Central memory CD4-positive, alpha-beta T cell (primary cell): ENCODE measurements at places on chromosomes 3 and 15.

GRCh38 chr3:13644341-13645117 is 95.6 kb downstream of the FBLN2 start:
- no peak for DNase-seq

DNA sequence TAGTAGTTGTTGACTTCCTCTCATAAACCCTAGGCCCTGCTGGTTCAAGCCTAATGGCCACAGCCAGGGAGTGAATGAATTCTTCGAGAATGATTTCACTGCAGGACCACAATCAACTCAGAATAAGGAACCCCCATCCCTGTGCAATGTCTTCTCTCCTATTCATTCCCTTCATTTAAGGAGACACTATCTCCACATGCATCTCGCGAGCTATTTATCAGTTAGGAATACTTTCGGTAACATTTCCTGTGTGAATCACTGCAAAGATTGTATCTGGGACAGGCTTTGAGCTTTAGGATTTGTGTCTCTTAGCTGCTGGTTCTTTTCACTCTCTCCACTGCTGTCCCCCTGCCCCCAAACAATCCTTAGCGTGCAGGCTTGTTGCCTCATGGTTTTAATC is 94.4 kb downstream of the MYLK start:
- no peak for DNase-seq

DNA sequence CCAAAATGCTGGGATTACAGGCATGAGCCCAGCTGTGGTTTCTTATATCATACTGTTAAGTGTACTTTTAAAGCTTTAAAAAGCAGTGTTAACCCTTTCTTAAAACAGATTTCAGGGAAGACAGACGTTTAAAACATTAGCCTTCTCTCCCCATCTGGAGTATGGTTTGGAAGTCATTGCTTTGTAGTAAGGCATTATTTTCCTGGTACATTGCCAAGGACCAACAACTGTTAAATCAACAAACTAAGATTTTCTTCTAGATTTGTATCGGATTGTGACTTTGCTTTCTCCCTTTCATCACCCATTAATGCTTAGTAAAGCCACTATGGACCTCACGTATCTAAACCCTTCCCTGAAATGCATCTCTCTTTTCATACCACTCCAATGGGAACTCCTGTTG is 50.5 kb downstream of the UBE2E1 start:
- no peak for DNase-seq

DNA sequence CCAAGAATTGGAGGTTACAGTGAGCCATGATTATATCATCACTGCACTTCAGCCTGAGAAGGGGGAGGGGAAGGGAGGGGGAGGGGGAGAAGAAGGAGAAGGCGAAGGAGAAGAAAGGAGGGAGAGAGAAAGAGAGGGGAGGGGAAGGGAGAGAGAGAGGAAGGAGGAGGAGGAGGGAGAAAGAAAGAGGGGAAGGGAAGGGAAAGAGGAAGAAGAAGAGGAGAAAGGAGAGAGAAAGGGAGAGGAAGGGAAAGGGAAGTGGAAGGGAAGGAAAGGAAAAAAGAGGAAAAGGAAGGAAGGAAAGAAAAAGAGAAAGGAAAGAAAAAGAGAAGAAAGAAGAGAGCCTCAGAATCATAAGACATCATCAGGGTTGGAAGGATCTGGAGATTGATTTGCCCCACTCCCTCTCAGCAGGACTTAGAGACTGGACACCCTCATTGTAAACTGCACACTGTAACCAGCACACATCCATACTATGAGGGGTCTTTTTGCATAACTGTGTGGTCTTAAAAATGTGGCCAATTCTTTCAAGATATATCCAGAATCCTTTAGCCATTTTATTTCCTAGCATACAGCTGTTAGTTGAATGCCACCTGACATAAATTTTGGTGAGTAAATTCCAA is 130.9 kb downstream of the CMSS1 start:
- no peak for DNase-seq
